ENCODE measurements at places on chromosomes 7 and 10.

- no peak for DNase-seq
These were observed 40.8 kb upstream of the STEAP4 start for GRCh38 chr7:88347517-88347916.

DNA sequence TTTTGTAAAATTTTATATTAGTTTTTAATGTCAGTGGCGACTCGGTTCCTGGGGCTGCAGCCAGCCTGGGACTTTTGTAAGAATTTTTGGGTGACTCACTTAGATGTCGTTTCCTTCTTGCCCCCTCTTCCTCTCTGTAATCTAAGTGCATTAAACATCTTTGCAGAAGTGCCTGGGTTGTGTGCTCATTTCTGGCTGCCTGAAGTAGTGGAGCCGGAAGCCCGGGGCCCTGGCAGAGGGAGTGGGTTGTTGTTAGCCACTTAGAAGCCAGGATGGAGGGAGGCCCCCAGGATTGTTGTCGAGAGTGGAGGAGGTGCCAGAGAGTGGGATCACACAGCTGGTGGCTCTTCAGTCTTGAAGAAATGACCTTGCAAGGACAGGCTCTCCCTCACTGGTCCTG is 11.0 kb upstream of the TRIM8 start:
- no peak for DNase-seq

- DNase-seq = no peak
These were observed 38.4 kb upstream of the PLXNA4 start for GRCh38 chr7:132614428-132615318.

DNA sequence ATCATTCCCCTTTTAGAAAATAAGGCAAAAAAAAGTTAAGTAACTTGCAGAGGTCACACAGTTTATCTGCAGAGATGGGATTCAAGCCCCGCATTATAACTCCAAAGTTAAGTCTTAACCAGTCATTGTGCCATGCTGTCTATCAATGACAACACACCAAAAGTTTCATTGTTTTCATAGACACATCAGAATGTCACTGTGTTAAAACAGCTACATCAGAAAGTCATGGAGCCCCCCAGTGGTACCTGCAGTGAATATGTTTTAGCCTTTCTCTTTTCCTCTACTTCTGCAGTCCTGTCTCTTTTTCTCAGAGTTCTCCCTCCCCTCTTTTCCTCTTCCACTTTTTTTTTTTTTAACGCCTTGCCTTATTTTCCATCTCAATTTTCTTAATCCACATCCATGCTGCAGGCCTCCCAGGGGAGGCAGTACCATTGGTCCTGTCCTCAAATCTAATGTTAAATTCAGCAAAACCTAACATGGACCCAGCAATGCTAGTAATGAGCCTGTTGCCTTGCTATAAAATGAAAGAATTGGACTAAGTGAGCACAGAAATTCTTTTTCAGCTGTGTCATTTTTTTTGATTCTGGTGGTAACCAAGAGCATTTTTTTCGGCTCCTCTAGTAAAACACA is 3.8 kb upstream of the NRCAM start:
- DNase-seq = peak; percentile 29

- no peak for DNase-seq
These were observed 12.4 kb downstream of the BCAP29 start for GRCh38 chr7:107592361-107593024.

DNA sequence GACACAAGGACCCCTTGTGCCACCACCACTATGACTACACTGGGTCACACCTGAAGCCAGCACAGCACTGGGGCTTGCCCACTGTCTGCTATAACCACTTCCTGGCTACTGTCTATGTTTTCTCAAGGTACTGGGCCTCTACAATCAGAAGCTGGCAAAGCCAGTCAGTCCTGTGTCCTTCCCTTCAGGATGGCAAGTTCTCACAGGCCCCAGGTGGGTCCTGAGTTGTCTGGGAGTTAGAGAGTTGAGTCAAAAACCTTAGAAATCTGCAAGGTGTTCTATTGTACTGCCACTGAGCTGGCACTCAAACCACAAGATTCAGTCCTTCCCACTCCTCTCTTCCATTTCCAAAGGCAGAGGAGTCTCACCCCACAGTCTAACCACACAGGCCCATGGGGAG is 705.5 kb downstream of the IPMK start:
- DNase-seq = no peak

GRCh38 chr7:4800487-4800886 is 25.1 kb downstream of the AP5Z1 start:
- DNase-seq = no peak
